ENCODE measurements at places on chromosomes 5 and 9. TPM values are rescaled to one million over a fixed set of nuclear protein-coding genes. Genes with fewer than 3 reads are reported as not detected.

The ROPN1L gene
- 0.35 TPM for total RNA-seq

The AIF1L gene
- total RNA-seq = 4.2 TPM

The OR1N1 gene
- total RNA-seq = not detected

The MINAR2 gene
- not detected for total RNA-seq

The RNF224 gene
- not detected for total RNA-seq
